ENCODE measurements at places on chromosomes 2 and 18. TPM values are rescaled to one million over a fixed set of nuclear protein-coding genes. Genes with fewer than 3 reads are reported as not detected.

The ASB18 gene
- total RNA-seq: not detected

The ADGRF3 gene
- 0.58 TPM for total RNA-seq

The TMEM169 gene
- total RNA-seq: 0.29 TPM

The CCDC102B gene
- total RNA-seq: 8.2 TPM

The CHRND gene
- not detected for total RNA-seq

The KCNG3 gene
- total RNA-seq: 0.06 TPM

The IHH gene
- total RNA-seq: not detected

The MOGAT1 gene
- not detected for total RNA-seq

The PROC gene
- not detected for total RNA-seq

The NIF3L1 gene
- 13.5 TPM for total RNA-seq

The COPS7B gene
- total RNA-seq: 28.6 TPM

The MAB21L4 gene
- not detected for total RNA-seq

The NTSR2 gene
- not detected for total RNA-seq

The REG1B gene
- not detected for total RNA-seq

The GNLY gene
- total RNA-seq: not detected

The TDRD15 gene
- not detected for total RNA-seq

The UBR3 gene
- total RNA-seq: 18.5 TPM

The IL37 gene
- not detected for total RNA-seq

The PDCD1 gene
- total RNA-seq: not detected

The OTX1 gene
- total RNA-seq: not detected

The DPYSL5 gene
- total RNA-seq: not detected

The MC4R gene
- total RNA-seq: not detected

The GALR1 gene
- total RNA-seq: not detected

The ETAA1 gene
- total RNA-seq: 11.0 TPM

The IGFBP5 gene
- total RNA-seq: 23.4 TPM

The PAIP2B gene
- 0.47 TPM for total RNA-seq

The SP140 gene
- total RNA-seq: 0.10 TPM

The SERPINB11 gene
- not detected for total RNA-seq
